Cortex of kidney (tissue), 1 donor: ENCODE measurements at places on chromosomes 2 and 18.

- no peak for DNase-seq
These were observed 118.0 kb upstream of the STPG4 start for GRCh38 chr2:47272905-47273758.

DNA sequence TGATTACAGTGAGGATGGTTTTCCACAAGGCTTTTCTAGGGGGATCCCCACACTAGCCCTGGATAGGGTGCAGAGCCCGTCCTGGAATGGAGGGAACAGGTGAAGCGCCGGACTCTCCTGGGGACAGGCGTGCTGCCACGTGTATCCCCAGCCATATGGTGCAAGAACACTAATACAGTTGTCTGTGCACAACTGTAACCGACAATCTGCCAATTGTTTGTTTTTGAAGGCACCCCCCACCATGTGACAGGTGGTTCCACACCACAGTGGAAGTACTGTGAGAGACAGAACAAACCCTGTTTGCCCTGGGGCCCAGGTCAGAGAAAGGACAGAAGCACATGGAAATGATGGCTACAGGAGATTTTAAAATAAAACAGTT lies 52.9 kb downstream of the MYCN start:
- no peak for DNase-seq

GRCh38 chr2:226829721-226830631 lies 5.9 kb upstream of the RHBDD1 start:
- DNase-seq, result no peak

- DNase-seq, result no peak
These were observed 466.1 kb upstream of the MC4R start for GRCh38 chr18:60838677-60839076.

DNA sequence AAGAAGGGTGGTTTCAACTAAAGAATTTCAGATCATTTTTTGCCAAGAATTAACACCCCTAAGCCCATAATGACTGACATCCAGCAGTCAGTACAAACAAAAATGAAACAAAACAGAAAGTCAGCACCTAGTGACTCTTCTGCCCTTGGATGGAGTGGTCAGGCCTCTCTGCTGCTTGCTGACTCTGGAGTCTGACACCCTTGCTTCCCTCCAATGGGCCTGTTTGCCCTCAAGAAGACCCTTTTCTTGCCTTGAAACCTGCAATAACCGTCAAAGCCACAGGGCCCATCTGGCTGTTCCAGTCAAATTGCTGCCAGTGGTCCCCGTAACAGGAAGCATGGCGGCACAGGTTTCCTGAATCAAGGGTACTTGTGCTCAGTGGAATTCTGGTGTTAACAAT lies 27.2 kb upstream of the CYTIP start:
- DNase-seq, result no peak

- DNase-seq, result no peak
These were observed 456.8 kb downstream of the MTX2 start for GRCh38 chr2:176725873-176726645.

GRCh38 chr2:209565896-209566582 lies 142.2 kb downstream of the MAP2 start:
- no peak for DNase-seq
